Neuronal stem cell (in vitro differentiated cells): ENCODE measurements at places on chromosomes 16 and 17.

GRCh38 chr17:80474961-80475909 lies 1.2 kb downstream of the NPTX1 start:
- no peak for DNase-seq

- DNase-seq = no peak
These were observed 1147.3 kb upstream of the GOT2 start for GRCh38 chr16:59881376-59881775.

DNA sequence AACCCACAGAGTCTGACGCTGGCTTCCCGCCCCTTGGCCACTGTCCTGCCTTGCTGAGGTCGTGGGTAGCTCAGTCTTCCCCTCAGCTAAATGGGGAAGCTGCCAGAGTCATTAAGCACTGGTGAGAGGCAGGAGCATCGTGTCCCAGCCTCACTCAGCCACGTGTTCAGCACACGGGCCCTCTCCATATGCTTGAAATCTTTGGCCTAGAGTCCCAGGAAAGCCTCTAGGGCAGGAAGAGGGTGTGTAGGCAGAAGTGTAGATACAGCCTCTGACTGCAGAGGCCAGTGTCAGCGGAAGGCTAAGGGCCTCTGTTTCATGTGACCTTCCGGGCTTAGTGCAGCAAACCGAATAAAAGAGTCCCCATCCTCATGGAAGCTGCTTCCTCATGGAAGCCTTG lies 4.1 kb downstream of the DHODH start:
- DNase-seq = no peak

DNA sequence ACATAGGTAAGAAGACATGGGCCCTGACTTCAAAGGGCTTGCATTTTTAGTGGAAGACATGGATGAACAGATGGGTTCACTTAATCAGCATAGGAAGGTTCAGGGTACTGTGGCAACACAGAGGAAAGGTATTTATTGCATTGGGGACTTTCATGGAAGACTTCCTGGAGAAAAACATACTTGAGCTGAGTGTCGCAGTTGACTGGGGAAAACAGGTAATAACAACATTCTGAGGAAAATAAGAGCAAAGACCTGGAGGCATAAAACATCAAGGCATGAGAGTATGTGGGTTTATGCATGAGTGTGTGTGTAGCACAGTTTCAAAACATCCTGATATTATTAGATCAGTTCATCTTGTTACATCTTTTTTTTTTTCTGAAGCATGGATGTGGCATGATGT lies 82.7 kb downstream of the MAP2K6 start:
- DNase-seq = no peak
